ENCODE measurements at places on chromosomes 1 and 21.

DNA sequence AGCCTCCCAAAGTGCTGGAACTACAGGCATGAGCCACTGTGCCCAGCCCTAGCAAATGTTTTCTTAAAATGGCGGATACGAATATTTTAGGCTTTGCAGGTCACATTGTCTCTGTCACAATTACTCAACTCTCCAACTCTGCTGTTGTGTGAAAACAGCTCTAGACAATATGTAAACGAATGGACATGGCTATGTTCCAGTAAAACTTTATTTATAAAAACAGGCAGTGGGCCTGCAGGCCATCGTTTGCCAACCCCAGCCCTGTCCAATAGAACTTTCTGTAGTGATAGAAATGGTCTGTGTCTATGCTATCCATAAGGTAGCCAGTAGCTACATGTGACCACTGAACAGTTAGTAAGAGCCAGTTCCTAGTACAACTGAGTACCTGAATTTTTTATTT lies 4.3 kb upstream of the FBXO6 start:
- no peak for DNase-seq

- peak; percentile 30 for DNase-seq
Measured at GRCh38 chr21:34938089-34938764, 110.9 kb downstream of the RUNX1 start.

- no peak for DNase-seq
Measured at GRCh38 chr1:194295685-194296084, 1109.3 kb upstream of the B3GALT2 start.

- no peak for DNase-seq
Measured at GRCh38 chr1:106548726-106549125, 507.7 kb upstream of the PRMT6 start.
